ENCODE measurements at places on chromosomes 3 and 15. TPM values are rescaled to one million over a fixed set of nuclear protein-coding genes. Genes with fewer than 3 reads are reported as not detected.

GRCh38 chr3:179735321-179735720 is 82.5 kb downstream of the USP13 start:
- no peak for DNase-seq

DNA sequence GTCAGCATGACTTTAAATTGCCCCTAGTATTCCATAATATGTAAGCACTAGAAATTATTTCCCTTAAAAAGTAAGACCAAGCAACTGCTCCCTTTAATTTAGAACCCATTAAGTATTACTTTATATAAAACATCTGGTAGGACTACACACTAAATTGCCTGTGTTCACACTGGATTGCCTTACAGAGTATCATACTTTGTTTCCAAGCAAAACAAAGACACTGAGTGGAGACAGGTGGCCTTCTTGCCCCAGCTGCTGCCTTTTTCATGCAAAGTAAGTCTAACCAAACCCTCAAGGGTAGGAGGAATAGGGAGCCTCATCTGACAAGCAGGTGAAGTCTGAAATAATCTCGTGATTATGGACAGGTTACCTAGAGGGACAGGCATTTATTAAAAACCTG is 87.3 kb downstream of the PEX5L start:
- DNase-seq, result no peak

- no peak for DNase-seq
Measured at GRCh38 chr3:67386451-67386850, 268.0 kb downstream of the SUCLG2 start.

Gene CHRNA5
- 2.6 TPM for total RNA-seq

DNA sequence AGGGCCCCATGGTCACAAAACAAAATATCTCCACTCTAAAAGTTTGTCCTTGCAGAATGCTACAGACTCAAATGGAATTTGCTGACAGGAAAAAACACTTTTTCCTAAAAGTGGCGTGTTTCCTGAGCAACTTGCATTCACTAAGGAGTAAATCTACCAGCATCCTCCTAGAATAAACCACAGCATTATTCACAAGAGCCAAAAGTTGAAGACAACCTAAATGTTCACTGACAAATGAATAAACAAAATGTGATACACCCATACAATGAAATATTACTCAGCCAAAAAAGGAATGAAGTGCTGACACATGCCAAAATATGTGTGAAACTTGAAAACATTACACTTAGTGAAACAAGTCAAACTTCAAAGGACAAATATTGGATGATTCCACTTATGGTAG is 28.9 kb downstream of the ITGB5 start:
- DNase-seq, result no peak

DNA sequence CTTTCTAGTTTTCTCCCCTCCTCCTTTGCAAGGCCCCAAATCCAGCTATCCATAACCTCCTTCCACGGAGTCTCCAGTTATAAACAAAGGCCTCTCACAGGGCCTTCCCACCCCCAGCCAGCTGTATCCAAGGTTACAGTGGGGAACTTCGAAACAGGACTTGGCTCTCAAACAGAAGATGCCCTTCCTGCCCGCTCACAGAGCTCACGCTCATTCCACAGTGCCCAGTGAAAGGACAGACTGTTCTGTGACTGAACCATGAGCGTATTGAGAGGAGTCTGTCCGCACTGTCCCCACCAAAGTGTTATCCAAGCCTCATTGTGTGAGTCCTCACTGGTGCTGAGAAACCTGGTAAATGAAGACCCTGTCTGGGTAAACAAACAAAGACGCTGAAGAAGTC is 35.4 kb downstream of the ARHGAP31 start:
- no peak for DNase-seq

- no peak for DNase-seq
Measured at GRCh38 chr3:23325466-23326065, 122.4 kb downstream of the UBE2E2 start.

Gene GOLGA6L7
- not detected for total RNA-seq

DNA sequence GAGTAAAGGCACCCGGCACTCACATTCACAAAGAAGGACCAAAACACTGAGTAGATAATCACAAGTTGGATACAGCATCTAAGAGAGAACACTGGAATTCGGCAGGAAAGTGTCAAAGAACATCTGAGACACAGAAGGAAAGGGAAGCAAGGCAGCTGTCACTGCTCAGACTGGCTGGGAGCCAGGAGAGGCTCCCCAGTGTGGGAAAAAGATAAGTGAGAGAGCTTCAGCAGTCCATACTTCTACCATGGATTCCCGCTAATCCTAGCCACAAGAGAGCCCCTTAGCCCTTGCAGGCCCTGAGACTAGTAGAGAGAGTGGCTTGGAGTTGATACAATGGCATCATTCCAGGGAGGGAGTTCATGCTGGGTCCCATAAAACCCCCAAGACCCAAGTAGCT is 36.7 kb upstream of the CP start:
- no peak for DNase-seq

DNA sequence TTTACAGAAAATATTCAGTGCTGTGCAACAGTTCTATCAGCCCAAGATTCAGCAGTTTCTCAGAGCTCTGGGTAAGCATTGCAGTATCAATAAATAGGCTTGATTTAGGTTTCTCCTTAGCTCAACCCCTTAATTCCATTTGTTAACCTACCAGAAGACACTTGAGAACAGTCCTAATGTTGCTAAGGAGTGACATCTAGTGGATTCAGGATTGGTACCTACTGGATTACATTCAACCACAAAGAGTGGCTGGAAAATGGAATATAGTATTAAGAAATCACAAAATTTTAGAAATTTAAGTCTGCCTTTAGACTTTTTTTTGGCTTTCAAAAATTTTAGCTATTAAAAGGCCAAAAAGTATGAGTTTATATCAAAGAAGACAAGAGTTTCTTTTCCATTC is 34.7 kb downstream of the POLG start:
- no peak for DNase-seq

Gene LRTM1
- not detected for total RNA-seq

Gene GALNT15
- 9.8 TPM for total RNA-seq

Gene CYP1A2
- total RNA-seq, result not detected

- no peak for DNase-seq
Measured at GRCh38 chr3:108527109-108527508, 16.7 kb upstream of the MYH15 start.

DNA sequence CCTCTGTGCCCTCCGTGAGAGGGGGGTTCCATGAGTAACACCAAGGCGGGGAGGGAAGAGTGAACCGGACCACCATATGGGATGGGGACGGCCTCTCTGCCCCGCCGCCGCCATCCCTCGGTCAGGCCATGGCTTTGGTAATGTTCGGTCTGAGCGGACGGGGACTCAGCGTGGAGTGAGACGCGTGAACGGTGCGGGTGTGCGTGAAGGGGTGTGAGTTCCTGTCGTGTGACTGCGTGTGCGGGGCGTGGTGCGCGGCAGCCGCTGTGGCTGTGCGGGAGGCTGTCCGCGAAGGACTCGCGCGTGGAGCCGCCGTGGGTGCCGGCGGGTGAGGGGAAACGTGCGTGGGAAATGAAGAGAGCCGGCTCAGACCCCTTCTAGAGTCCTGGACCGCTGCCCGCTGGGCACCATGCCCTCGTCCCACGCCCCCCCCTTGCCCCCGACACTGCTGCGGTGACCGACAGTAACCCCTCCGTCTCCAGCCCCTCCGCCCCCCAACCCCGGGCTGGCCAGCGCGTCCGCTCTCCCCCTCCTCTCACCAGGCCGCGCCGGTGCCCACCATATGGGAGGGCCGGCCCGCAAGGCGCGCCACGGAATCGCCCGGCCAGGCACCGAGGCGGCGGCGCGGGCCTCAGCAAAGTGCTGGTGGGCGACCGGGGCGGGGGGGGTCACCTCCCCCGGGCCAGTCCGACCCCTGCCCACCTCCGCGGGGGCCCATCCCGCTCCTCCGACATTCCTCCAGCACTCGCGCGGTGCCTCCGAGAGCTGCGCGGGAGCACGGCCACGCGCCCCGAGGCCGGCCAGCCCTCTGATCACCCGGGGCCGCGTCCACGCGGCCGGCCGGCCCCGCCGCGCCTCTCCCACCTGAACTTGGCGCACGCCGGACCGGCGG is 589 bp downstream of the KLF15 start:
- peak; percentile 69 for DNase-seq

DNA sequence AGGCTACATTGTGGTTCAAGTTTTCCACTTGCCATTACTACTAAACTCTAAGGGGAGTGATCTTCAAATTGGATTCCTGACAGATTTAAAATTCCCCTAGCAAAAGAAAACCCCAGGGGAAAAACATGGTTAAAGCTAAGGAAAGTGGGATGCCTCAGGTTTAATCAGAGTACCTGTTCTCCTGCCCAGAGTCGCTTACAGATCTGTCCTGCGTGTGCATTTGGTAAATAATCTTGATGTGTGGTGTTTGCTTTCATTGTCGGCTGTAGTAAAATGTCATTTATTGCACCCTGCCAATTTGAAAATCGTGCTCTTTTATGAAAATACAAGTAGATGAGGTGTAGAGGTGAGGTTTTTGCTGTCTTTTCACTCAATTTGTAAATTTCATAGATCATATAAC is 323.4 kb downstream of the PTPRG start:
- no peak for DNase-seq

Gene NECTIN3
- 25.1 TPM for total RNA-seq

Gene CTXND1
- 1.8 TPM for total RNA-seq

Gene HDAC11
- 18.2 TPM for total RNA-seq

DNA sequence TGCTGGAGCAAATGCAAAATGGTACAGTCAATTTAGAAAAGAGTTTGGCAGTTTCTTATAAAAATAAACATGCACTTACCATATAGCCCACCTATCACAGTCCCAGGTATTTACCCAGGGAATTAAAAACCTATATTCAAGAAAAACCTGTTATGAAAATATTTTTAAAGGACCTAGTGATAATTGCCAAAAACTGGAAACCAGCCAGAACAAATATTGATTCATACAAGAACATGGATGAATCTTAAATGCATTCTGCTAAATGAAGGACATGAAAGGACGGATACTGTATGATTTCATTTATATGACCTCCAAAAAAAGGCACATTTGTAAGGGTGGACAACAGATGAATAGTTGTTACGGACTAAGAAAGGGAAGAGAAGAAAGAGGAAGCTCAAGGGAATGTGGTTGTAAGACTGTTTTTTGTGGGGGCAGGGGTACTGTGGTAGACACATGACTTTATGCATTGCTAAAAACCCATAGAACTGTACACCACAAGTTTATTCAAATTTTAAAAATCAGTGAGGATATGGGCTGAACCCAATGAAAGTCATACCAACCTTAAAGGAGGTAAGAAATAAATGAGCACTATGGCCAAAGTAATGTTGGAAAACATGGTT is 61.0 kb downstream of the ZBBX start:
- DNase-seq, result no peak

Measured in lower lobe of right lung (tissue), 2 donors.